Kidney (tissue), 22 donors: ENCODE measurements at places on chromosomes 13 and 19. TPM values are rescaled to one million over a fixed set of nuclear protein-coding genes. Genes with fewer than 3 reads are reported as not detected.

SOX1 gene
- total RNA-seq, result not detected

FREM2 gene
- 16.9 TPM for total RNA-seq

SYT5 gene
- not detected for total RNA-seq

- H3K27ac ChIP-seq, result no peak overlapping the region
- DNase-seq, result no peak
- no peak overlapping the region for H3K4me3 ChIP-seq
- no peaks in the 10 kb centered on the region for H3K4me1 ChIP-seq
- no peaks in the 10 kb centered on the region for H3K36me3 ChIP-seq
- H3K27me3 ChIP-seq, result no peaks in the 10 kb centered on the region
Measured at GRCh38 chr13:66693656-66694055, 536.5 kb downstream of the PCDH9 start.

IGFL2 gene
- not detected for total RNA-seq

GRCh38 chr19:42420055-42420544 lies 7.1 kb downstream of the LIPE start:
- H3K4me1 ChIP-seq, result peaks cover 14% of the 10 kb centered on the region
- no peak overlapping the region for H3K27ac ChIP-seq
